ENCODE measurements at places on chromosomes 2 and 18.

GRCh38 chr2:162074632-162074895 is 549 bp upstream of the DPP4 start:
- DNase-seq, result no peak

GRCh38 chr2:134011936-134012586 is 241.8 kb upstream of the MGAT5 start:
- DNase-seq, result no peak

DNA sequence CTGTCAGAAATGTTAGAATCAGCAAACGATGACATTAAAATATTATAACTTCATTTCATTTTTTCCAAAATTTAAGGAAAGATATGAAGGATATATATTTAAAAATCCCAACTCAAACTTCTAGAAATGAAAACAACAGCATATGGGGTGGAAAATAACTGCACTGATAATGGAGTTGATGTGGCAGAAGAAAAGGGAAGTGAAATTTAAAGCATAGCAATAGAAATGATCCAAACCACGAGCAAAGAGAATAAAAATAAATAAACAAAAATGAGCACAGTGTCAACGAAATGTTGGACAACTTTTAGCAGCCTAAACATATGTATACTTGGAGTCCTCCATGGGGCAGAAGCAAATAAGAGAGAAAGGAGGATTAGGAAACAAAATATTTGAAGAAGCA is 280.2 kb downstream of the KCNJ3 start:
- DNase-seq, result no peak

- no peak for DNase-seq
Observed at GRCh38 chr2:19128148-19128547, 230.3 kb downstream of the OSR1 start.

GRCh38 chr2:36466135-36466534 is 110.6 kb downstream of the CRIM1 start:
- DNase-seq, result no peak

DNA sequence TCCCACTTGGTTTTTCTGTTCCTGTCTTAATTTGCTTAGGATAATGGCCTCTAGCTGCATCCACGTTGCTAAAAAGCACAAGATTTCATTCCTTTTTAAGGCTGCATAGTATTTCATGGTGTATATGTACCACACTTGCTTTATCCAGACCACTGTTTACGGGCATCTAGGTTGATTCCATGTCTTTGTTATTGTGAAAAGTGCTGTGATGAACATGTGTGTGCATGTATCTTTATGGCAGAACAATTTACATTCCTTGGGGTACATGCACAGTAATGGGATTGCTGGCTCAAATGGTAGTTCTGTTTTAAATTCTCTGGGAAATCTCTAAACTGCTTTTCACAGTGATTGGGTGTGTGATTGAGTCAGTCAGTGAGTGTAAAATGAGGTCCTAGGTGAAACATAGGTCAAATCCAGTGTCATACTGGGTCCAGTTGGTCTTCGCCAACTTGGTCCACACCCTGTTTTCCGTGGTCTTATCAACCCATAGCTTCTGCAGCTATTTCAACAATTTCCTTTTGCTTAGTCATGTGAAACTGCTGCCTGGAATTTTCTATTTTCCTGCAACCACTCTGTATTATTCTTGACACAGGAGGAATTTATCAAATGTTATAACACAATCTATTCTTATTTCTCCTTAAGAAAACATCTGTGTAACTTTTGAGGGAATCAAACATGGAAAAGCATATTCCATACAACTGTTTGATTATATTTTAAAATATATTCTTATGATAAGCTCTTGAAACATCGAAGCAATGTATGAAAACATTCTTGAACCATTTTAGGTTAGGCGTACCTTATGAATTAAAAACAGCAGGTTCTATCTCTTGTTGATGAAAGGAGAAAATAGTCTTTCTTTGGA is 82.9 kb downstream of the ADCYAP1 start:
- no peak for DNase-seq

DNA sequence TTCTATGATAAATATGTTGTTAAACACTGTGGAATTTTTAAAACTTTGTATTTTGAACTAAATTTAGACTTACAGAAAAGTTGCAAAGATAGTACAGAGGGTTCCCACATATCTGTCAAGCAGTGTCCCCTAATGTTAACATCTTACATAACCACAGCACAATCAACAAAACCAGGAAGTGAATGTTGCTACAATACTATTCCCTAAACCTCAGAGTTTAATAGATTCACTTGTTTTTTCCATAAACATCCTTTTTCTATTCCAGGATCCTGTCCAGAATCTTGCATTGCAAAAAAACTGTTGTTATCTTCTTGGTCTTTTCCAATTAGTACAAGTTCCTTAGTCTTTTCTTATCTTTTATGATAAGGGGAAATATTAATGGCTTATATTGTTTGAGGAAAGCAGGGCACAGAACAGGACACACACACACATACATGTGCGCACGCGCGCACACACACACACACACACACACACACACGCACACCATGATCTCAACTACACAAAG is 251.1 kb upstream of the TRIB2 start:
- DNase-seq, result no peak

GRCh38 chr2:172168917-172169346 is 66.2 kb upstream of the DLX2 start:
- DNase-seq, result no peak

DNA sequence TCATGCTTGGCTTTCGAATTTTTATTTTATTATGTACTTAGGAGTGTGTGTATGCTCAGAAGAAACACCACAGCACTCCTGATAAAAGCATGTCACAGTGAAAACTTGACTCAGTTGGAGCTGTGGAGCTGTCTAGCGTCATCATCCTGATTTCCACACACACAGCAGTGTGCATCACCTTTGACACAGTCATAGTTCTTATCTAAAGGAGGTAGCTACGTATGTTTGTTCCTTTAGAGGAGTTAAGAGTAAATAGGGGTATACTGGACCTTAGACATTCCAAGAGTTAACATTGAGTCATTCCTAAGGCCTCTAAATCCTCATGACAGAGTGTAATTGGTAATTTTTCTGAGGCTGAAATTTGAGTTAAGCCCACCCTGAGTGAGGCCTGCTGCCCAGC is 96.9 kb downstream of the PHLPP1 start:
- no peak for DNase-seq

DNA sequence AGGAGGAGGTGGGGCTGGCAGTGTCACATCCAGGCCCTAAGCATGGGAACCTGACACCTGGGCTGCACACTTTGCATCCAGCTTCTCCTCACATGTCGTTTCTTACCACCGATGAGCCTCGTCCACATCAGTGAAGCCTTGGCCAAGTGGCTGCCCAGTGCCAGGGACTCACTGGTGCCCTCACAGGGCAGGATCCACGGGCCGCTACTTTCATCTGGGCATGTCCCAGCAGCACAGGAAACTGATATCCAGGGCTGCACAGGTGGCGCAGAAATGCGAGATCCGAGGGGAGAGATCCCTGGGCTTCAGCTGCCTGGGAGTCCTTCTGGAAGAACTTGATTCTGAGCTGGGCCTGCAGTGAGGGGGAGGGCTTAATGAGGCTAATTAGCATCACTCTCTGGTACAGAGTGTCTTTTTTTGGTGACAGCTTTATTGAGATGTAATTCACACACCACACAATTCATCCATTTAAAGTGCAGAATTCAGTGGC is 291.6 kb upstream of the HDAC4 start:
- DNase-seq, result no peak

DNA sequence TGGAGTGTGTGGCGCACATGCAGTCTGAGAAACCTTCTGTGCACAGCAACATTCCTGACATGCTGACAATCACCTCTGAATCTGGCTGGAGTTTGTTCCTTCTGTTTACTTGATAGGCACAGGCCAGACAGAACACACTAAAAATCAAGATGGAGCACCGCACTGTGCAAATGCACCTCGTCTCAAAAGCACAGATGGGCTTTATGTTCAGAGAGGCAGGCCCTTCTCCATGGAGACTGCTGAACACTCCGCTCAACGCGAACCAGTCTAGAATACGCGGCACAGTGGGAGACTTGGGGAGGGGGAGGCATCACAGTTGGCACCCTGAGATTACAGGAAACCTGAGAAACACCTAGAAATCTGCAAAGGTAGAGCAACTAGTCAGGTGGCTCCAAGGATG is 58.4 kb upstream of the DNMT3A start:
- no peak for DNase-seq

DNA sequence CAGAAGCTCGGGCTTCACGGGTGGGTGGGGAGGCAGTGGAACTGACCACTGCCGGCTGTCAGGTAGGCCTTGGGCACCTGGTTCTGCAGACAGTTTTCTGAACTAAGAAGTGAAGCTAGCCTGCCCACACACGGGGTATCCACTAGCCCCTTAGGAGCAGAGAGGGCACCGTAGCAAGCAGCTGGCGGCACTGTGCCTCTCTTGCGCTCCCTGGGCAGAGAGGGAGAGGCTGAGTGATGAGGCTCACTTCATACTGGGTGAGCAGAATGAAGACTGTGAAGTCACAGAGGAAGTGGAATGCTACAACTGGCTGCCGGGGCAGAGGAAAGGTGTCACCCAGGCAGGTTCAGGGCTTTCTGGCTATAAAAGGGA is 753 bp downstream of the ITPRIPL1 start:
- DNase-seq, result no peak

GRCh38 chr2:137964066-137964858 is at the start of gene HNMT:
Gene HNMT (plus strand): TSS chr2:137964473. CDS start chr2:137964492, 19 bp downstream.
- peak; percentile 46 for DNase-seq

All from DMS153 (cell line).